ENCODE measurements at places on chromosomes 6 and 20.
A peak's percentile ranks its signal among the peaks of the same experiment; 100 is the strongest.

DNA sequence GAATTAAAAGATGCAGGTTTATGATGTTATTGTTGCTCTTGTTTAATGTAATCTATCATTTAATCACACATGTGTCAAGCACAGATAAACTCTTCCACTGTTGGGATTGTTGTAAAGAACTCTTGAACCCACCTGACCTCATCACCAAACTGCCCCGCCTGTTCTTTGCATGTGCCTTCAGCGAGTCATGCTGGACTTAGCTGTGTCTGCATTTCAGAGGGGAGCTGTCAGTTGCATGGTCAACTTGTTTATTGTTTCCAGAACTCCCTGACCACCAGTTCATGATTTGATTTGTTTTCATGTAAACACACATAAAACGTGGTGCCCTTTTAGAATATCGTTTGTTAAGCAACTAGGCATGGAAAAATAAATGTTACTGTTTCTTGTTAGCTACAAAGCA, 93.6 kb downstream of the KHDC1L start:
- DNase-seq: peak; percentile 35

DNA sequence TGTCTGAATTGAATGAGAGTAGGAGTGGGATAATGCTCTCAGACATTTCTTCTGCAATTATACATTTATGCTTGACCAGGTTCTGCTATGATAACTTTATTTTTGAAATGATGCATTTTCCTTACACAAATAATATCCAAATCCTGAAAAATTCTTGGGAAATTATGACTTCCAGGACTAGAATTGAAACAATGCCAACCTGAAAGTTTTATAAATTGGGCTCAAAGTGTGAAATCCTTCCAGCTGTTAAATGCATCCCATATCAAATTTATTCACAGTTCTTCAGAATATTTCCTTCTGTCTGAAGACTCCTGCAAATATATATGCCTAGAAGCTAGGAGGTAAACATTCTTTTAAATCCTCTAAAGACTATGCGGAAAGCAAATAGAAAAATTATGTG, 155.7 kb upstream of the EYA4 start:
- DNase-seq: no peak

- DNase-seq: no peak
Observed at GRCh38 chr6:3343089-3343883, 84.5 kb downstream of the PSMG4 start.

- no peak for DNase-seq
Observed at GRCh38 chr6:3352678-3353077, 93.9 kb downstream of the PSMG4 start.

DNA sequence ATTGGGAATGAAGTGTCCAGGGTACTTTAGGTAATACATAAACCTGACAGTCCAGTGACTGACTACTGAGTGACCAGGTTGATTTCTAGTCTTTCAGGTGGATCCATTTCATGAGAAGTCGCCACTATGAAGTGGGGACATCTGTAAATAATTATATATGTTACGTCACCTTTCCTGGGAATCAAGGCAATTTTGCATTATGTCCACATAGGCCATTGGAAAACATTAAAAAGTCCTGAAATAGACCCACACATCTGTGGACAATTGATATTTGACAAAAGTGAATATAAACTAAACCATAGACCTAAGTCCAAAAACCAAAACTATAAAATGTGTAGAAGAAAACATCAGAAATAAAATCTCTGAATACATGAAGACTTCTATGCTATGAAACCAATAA, 231.5 kb downstream of the C6orf118 start:
- no peak for DNase-seq

Measured in HCEC 1CT (cell line).